ENCODE measurements at places on chromosomes 6 and 20.

DNA sequence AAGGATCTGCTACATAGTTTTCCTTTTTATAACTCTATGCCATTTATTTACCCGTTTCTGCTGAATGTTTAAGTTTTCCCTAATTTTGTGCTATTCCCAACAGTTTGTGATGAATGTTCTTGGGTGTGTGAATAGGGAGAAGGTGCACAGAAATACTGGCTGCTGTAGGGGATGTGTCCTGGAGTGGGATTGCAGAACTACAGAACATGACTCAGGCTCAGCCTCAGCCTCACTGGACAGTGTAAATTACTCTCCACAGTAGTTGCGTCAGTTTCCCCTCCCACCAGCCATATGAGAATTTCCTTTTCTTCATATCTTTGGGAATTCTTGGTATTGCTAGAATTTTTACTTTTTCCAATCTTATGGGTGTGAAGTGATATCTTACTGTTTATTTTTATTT, 57.0 kb downstream of the SLX4IP start:
- no peak for DNase-seq

- peak; percentile 76 for DNase-seq
These were observed 2.1 kb downstream of the EZR start for GRCh38 chr6:158816803-158817727.

DNA sequence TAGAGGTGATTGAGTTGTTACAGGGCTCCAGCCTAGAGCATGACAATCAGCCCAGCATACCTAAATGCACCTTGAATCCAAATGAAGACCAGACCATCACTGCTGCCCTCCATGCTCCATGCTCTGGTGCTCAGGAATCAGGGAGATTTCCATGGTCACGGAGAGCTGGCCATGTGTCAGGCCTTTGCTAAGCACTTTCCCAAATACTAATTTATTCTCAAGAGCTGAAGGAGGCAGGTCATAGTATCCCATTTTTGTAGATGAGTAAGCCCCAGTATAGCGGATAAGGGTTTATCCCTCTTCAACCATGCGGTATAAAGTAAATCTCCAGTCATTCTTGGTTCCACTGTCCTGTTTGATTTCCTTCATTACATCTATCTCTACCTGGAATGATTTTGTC, 240.8 kb downstream of the TFAP2A start:
- DNase-seq: no peak

- DNase-seq: no peak
These were observed 587 bp downstream of the IP6K3 start for GRCh38 chr6:33746036-33746600.

GRCh38 chr6:104064876-104065275, 794.8 kb downstream of the HACE1 start:
- DNase-seq: no peak

- peak; percentile 71 for DNase-seq
These were observed 3.0 kb downstream of the BAK1 start for GRCh38 chr6:33577106-33577535.

DNA sequence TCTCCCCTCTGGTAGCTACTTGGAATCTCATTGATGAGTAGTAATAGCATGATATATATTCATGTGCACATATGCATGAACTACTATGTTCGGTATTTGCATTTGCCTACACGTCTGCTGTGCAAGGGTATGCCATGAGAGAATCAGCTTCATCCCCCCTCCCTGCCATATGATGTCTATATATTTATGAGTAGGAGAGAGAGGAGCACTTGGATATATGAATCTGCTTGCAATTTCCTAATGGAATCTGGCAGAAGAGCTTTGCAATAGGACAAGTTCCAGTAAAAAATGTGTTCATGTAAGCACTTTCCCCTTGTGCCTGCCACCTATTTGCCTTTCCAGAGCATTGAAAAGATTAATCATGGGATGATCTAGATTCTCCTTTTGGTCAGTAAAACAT, 76.2 kb upstream of the BACH2 start:
- no peak for DNase-seq

DNA sequence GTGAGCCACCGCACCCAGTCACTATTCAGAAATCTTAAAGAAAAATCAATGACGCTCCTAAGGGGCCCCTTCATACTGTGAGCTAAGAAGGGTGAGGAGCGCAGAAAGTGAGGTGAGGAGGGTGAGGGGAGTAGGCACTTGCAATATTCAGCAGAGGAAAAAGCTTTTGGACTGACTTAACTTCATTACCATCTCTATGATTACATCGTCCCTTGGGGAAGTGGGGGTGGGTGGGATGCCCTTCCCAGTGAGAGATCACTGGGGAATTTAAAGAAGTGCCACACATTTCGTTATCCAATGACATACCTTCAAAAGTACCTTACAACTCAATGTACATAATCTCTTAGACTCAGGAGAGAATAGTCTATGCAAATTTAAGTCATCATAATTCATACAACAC, 46.5 kb downstream of the SMLR1 start:
- DNase-seq: no peak

DNA sequence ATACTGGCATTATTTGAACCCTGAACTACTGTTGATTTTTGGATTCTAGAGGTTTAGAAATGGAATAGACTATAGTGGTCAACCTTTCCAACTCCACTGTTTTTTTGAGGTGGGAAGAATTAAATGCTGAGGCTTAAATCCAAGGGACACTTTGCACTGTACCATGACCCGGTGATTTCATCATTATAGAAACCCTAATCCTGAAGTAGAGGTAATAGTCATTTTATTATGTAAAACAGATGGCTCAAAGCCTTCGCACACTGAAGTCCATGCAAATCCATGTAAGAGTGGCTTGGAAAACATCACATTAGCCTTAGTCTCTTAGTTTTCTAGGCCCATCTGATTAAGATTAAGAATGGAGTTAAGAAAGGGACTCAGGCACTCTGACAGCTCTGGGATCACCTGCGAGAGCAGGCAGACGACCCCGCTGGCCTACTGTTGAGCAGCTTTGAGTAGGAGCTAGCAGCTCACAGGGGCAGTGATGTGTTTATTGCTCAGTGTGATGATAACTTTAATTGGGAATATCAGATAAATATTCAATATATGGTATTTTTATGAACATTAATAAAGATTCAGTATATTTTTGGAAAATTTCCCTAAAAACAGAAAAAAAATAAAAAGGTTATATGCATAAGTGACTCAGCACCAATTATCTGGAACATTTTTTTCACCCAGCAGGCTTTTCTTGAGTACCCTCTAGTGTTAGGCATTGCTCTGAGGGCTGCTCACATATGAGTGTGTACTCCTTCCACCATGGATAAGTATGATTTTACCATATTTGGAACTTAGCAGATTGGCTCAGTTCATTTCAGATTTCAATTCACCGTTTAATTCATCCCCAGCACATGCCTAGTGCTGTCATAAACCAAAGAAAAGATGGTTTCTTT, 13.4 kb downstream of the SLX4IP start:
- DNase-seq: no peak

DNA sequence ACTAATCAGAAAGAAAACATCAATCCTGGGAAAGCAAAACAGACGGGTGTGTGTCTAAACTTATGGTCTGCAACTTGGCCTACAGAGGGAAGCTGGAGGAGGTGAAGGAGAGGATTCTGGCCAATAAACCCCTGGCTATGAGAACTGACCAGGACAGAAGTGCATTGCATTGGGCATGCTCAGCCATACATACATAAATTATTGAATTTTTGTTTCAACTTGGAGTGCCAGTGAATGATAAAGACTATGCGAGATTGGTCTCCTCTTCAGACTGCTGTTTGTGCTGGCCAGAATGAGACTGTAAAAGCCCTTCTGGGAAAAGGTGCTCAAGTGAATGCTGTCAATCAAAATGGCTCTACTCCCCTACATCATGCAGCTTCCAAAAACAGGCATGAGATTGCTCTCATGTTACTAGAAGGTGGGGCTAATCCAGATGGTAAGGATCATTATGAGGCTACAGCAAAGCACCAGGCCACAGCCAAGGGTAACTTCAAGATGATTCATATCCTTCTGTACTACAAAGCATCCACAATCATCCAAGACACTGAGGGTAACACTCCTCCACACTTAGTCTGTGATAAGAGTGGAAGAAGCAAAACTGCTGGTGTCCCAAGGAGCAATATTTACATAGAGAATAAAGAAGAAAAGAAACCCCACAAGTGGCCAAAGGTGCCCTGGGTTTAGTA, 17.4 kb downstream of the ADNP start:
- DNase-seq: no peak

DNA sequence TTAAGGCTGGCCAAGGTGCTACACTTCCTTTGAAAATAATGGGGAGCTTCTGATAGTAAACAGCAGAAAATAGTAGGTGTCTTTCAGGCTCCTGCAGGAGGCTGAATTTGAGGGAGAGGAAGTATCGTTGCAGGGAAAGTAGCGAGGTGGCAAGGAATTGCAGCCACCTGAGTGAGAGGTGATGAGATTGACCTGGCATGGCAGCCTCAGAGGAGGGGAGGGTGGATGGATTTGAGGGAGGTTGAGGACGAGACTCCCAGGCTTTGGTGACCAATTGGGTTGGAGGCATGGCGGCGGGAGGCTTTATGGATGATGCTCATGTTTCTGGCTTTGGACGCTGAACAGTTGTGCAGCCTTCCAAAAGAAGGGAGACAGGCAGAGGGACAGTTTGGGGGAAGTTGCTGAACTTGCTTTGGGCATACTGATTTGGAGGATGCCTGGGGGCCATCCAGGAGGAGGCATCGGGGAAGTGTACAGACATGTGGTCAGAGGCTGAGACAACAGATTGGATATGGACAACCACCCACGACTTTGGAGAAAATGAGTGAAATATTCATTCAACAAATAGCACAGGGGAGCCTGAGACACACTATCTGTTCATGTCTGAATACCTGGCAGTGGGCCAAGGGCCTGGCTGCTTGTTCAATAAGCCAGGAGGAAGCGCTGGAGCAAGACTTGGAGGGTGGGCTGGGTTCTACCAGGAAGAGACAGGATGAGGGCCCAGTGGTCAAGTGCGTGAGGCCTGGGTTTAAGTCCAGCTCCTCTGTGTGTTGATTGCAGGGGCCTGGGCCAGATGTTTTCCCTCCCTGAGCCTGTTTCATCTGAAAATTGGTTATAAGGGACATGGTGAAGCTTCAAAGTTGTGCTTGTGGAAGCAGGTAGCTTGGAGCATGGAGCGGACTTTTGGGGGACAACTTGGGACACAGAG, 113.2 kb downstream of the CEBPB start:
- DNase-seq: no peak

- no peak for DNase-seq
These were observed 220.0 kb upstream of the THBS2 start for GRCh38 chr6:169473663-169474062.

DNA sequence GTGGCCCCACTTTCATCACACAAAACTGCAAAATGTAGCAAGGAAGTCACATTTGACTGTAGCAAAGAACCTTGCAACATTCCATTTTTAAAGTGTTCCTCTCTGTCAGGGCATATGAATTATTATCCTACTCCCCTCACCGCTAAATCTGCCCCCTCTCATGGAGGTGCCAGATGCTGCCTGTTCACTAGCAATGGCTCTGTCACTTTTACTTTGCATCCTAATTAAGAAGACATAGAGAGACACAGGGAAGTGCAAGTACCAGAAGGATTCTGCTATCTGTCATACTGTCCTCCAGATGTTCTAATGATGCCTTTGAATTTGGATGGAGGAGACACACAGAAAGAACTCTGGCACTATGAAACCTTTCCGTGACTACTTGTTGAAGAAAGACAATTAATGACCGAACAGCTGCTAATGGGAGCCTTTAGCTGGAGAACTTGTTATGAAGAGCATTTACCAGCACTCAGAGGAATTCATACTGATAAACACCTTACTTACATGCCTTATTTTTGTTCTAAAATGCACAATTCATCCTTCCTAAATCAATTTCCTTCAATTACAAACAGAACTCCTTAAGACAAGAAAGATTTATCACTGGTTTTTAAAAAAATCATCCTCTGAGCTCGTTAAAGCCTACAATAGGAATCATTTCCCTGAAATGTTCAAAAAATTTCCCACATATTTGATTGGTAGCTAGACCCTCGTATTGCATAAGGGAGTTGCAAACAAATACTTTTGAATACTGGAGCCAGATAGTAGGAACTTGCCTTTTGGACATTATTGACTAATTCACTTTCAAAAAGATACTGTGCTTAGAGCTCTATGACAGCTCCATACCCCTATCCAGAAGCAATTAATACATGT, 292.6 kb downstream of the UBE3D start:
- no peak for DNase-seq

DNA sequence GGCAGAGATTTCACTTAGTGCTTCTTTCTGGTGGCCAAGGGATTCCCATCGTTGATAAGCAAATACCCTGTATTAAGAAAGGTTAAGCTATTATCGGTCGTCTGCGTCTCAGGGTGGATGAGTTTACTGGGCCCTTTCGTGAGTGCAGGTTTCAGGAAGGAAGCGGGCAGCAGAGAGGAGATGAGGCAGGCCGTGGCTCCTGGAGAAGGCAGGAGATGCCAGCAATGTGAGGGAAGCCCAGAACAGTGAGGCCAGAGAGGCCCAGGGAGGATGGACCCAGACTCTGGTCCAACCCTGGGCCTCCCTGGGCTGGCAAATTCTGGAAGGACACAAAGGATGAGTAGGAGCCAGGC, 11.2 kb downstream of the TFEB start:
- DNase-seq: no peak

GRCh38 chr20:5674176-5674660, 76.0 kb upstream of the SHLD1 start:
- no peak for DNase-seq
